GM18507 (cell line): ENCODE measurements at places on chromosomes 6 and 20.

GRCh38 chr6:71733970-71734899 is 152.1 kb upstream of the RIMS1 start:
- no peak for DNase-seq

GRCh38 chr6:137637121-137637520 is 142.9 kb upstream of the OLIG3 start:
- no peak for DNase-seq

DNA sequence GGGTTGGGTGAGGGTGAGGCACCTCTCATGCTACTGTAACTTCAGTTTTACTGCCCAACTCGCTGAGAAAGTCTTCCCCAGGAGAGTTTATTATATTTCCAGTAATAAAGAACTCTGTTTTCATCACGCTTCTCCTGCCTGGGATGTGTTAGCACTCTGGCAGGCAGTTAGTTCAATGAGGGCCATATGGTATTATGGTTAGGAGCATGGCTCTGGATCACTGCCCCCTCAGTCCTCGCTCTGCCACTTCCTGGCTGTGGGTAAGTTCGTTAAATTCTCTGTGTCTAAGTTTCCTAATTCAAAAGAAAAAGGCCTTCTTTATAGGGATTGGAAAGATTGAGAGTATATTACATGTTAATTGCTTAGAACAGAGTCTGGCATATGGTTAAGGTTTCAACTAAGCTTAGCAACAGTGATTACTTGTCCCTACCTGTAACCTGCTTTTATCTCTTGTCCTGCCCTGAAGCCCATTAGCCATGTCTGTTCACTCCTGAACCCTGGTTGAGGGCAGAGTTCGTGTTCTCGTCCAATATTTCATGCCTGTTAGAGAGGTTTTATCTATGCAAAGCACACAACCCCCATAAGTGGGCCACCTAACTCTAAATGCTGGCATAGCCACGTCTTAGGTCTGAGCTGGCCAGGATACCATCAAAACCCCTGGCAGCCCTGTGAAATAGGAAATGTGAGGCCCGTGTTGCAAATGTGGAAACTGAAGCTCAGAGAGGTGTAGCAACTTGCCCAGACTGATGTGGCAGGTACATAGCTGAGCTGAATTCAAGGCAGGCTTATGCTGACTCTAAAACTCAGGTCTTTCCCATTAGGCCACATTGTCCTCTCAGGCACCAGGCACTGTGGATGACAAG is 342.5 kb upstream of the JARID2 start:
- no peak for DNase-seq

- DNase-seq, result peak; percentile 7
These were observed 15.4 kb upstream of the STMND1 start for GRCh38 chr6:17086469-17086868.

DNA sequence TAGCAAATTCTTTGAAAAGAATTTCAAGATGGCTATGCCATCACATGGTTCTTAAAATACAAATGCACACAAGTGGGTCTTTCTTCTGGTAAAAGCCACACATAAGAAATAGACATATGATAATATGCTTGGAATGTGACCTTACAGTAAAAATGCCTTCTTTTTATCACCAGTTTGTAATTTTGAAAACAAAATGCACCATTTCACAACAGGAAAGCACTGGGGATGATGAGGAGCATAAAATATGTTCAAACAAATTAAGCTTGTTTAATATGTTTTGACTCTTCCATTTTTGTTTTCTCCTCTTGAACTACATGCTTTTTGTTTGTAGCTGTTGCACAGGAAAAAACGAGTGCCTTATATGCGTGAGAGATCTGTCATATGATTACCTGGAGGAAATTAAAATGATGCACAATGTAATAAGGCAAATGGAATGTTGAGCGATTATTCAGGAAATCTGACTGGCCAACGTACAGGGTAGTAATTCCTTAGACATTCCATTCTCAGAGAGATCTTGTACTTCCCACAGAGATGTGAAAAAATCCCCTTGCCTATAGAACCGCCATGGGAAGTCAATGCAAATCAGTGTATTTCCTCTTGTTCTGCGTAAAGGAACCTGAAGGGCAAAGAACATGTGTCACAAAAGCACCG is 911.6 kb downstream of the TFAP2A start:
- no peak for DNase-seq

DNA sequence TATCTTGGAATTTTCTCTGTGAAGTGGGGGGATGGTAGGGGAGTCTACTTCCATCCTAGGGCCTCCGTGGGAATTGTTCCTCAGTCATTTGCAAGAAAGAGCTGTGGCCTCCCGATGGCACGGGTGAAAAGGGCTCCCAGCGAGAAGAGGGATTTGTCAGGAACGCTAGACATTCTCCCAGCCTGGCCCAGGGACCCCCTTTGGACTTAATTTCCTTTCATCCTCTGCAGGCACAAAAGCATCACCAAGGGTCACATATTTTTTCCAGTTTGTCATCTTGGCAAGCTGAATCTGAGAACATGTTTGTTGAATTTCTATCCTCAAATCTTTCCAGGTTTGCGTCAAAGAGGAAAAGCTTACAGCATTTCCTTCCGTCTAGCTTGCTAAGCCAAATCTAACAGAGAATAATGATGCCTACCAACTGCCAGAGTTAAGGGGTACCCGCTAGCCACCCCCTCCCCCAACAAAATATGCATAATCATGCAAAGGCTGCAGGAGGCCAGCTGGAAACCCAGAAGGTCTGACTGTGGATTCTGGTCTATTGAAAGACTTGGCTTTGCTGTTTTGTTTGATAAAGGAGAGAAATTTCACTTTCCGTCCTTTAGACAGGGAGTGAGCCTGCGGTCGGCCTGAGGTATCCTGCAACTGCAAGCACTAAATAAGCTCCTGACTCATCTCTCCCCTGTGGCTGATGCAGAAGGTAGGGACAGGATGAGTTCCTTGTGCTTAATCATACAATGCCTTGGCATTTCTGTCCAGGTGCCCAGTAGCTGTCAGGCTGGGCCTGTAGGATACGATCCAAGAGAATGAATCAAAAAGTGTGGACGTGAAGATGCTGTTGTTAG is 23.1 kb downstream of the PSMG4 start:
- no peak for DNase-seq
